ENCODE measurements at places on chromosomes 3 and 15.

DNA sequence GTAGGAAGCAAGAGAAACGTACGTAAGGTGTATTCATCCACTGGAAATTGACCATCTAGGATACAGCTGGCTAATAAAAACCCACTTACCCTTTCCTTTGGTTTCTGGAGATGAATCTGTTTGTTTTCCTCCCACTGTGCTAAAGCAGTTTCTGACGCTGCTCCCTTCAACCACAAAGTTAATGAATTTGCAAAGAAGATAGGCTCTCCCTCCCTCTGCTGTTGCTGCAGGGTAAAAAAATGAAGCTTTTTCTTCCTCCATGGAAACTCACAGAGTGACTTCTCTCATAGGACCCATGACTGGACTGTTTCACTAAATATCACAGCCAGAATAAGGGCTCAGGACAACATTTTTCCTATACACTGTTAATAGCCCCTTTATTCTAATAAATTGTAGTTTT, 172.1 kb upstream of the LRRN1 start:
- no peak for DNase-seq

- DNase-seq, result no peak
Measured at GRCh38 chr15:58383876-58384275, 47.9 kb upstream of the LIPC start.

DNA sequence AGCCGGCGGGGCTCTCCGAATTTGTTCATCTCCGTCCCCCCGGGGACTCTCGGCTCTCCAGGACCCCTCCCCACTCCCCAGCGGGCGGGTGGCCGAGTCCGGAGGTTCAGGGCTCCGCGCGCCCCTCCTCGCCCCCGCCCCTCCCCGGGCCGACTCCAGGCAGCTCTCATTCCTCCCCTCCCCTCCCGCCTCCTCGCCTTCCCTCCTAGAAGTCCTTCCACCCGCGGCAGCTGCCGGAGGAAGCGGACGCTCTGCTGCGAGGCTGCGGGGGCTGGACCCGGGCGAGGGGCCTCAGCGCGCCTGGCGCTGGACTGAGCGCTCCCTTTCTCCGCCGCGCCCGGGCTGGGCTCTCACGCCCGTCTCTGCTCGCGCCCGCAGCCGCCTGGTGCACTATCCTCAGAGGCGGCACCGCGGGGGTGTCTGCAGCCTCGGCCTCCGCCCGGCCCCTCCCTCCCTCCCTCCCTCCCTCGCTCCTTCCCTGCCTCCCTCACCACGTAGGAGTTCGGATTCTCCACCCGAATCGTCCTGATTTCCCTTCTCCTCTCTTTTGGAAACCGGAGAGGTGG, at the start of gene ROBO2:
TSS of gene ROBO2 (plus strand) at position 494 of the 566 bp plus-strand sequence. CDS start 687 bp downstream, outside the sequence.
- DNase-seq, result peak; percentile 81

GRCh38 chr3:126245811-126246727, 65.7 kb upstream of the ALDH1L1 start:
- peak; percentile 59 for DNase-seq

DNA sequence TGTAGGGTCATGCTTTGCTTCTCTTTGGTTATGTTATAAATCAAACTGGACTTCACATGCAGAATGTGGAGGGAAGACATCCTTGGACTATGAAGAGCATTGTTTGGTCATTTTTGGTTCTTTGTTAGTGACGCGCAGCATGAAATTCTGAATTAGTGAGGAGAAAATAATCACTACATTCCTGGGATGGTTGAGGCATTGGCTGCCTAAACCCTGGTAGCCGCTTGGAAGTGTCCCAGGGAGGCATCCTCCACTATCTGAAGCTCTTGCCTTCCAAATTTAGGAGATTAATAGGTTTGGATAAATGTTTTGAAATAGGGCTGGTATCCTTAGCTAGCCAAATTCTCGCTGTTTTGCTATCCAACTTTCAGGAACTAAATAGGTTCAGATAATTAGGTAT, 96.2 kb downstream of the CLSTN2 start:
- DNase-seq, result no peak

GRCh38 chr3:126351771-126352475, 5.3 kb downstream of the KLF15 start:
- DNase-seq, result no peak

DNA sequence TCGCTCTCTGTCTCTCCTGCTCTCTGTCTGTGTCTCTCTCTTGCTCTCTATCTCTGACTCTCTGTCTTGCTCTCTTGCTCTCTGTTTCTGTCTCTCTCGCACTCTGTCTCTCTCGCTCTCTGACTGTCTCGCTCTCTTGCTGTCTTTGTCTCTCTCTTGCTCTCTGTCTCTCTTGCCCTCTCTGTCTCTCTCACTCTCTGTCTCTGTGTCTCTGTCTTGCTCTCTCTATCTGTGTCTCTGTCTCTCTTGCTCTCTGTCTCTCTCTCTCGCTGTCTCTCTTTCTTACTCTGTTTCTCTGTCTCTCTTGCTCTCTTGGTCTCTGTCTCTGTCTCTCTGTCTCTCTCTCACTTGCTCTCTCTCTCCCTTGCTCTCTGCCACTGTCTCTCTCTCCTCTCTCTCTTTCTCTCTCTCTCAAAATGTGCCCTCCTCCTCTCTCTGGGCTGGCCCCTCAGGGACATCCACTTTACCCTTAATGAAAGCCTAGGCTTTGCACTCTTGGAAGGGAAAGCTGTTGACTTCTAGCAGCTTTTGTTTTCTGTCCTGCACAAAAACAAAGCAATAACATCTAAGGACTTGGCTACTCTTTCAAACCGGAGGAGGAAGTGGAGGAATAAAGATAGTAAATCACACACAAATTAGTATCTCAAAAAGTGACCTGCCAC, 73.9 kb upstream of the NR2E3 start:
- DNase-seq, result no peak

GRCh38 chr15:81506071-81506470, 132.1 kb upstream of the TMC3 start:
- DNase-seq, result no peak

- no peak for DNase-seq
Measured at GRCh38 chr3:133208184-133208583, 170.0 kb downstream of the TMEM108 start.

DNA sequence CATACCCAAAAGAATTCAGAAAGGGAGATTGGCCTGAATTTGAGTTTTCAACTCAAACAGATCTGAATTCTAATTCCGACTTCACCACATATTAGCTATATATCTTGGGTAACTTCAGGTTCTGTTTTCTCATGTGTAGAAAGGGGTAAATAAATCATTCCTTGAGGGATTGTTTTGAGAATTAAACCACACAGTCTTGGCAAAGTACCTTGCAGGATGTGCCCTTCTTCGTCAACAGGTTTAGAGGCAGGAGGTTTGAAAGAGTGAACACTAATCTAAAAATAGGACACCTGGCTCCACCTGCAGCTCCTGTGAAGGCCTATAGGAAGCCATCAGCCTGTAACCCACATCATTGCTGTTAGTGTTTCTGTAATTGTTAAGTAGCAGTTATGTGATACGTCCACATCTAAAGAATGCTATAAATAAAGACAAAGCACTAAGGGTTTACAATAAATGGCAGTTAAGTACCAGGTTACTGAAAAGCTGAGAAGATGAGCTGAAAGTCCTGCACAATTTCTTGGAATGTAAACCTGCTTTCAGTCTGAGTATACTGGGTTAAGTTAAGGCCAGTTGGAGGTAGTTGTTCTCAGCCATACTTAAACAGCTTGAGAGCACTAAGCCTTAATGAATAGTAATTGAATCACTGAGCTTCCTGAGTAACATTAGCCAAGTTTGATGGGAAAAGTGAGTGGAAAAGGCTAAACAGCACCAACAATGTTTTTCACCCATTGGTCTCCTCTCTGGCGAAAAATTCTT, 6.0 kb downstream of the CCDC80 start:
- DNase-seq, result no peak

DNA sequence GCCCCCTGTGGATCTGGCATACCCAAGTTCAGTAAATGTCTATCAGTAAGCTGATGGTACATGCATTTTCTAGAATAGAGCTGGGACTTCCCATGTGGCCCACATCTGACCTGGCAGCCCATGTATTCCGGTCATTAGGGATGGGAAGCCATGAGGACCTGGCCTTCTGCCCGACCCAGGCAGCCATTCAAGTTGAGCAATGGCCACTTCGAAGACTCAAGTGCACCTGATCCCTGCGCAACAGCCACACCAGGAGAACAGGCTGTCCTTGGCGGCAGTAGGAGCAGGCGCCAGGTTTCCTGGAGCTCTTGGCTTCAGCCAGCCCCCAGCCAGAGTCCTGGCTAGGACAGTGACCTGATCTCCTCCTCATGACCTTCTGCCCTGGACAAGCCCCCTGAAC, 14.6 kb downstream of the HEMK1 start:
- DNase-seq, result no peak

GRCh38 chr3:183178833-183179549, 16.5 kb upstream of the LAMP3 start:
- peak; percentile 81 for DNase-seq

DNA sequence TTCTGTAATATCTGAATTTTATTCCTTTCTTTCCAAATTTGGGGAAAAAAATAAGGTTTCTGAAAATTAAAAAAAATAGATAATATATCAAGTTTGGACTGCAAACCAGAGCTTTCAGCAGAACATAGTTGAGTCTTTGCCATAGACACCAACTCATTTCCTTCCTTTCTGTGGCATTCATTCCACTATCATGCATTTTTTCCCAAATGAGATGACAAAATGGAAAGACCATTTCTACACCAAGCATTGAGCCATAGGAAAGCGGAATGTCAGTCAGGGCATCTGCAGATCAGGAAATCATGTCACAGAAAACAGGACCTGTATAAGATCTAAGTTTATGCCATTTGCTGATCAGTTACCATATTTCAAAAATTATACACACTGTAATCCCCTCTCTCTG, 333.3 kb upstream of the THBS1 start:
- DNase-seq, result no peak

GRCh38 chr3:58005669-58006068, 2.6 kb upstream of the FLNB start:
- no peak for DNase-seq

- no peak for DNase-seq
Measured at GRCh38 chr15:64092075-64092820, 1.4 kb downstream of the CIAO2A start.

DNA sequence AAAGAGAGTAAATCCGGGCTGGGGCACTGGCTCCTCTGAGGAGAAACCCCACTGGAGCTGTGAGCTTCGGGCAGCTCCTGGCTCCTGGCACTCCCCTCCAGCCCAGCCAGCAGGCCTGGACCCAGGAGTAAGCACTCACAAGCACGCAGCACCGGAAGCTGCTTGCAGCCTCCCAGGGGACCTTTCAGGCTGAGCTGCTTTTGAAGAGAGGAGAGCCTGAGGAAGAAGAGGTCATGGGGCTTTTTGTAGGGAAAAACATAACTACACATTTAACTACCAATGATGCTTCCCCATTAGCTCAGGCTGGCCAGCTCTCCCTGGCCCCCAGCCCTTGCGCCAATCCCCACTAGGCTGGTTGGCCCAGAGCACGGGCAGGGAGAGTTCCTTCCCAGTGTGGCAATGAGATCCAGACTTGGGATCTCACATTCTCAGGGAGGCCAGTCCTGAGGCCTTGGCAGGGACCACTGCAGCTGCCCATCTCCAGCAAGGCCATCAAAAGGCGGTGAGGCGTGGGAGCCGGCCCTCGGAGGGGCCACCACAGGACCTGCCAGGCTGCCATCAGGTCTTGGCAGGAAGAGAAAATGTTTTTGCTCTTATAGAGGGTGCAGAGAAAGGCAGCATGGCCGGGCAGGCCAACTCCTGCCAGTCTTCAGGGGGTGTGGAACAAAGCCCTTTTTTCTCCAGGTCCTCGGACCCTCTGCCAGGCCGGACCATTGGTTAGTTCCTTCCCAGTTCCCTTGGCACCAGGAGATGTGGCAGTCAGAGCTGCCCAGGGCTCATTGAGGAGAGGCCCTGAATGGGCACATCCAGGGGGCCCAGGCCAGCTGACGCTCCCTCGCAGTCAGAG, 41.5 kb upstream of the MFGE8 start:
- no peak for DNase-seq

GRCh38 chr3:17573396-17573795, 169.0 kb downstream of the TBC1D5 start:
- no peak for DNase-seq

DNA sequence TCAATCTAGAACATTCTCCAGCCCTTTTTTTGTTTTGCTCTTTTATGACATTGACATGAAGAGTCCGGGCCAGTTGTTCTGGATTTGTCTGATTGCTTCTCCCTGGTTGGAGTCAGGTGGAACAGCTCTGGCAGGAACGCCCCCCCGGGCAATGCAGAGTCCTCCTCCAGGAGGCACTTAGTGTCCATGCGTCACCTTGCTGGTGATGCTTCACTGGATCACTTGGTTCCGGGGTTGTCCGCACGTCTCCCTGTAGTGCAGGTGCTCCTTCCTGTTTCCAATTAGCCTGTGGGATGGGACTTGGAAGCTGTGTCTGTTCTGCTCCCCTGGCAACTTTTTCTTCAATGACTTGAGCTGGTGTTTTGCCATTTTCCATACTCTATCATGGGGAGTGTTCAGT, 9.8 kb downstream of the CSK start:
- DNase-seq, result no peak

GRCh38 chr3:3817865-3818264, 18.6 kb downstream of the LRRN1 start:
- DNase-seq, result no peak
